CD8-positive, alpha-beta memory T cell (primary cell): ENCODE measurements at places on chromosomes 1 and 21. TPM values are rescaled to one million over a fixed set of nuclear protein-coding genes. Genes with fewer than 3 reads are reported as not detected.

- DNase-seq: no peak
Measured at GRCh38 chr1:92168657-92169056, 49.1 kb upstream of the C1orf146 start.

Gene KCNH1
- total RNA-seq: not detected

- DNase-seq: no peak
Measured at GRCh38 chr1:17342014-17342441, 30.0 kb upstream of the PADI6 start.

Gene SMIM12
- total RNA-seq: 79.1 TPM

Gene ADGRB2
- total RNA-seq: 0.57 TPM

Gene ANKRD34A
- 6.9 TPM for total RNA-seq

Gene IFFO2
- 33.1 TPM for total RNA-seq

Gene PPM1J
- total RNA-seq: not detected

- peak; percentile 41 for DNase-seq
Measured at GRCh38 chr1:20185834-20186782, at the start of the genes PLA2G2C and UBXN10. TSS of gene PLA2G2C (minus strand) at chr1:20186518. CDS start at chr1:20177363, 9,155 bp downstream. TSS of gene UBXN10 (plus strand) at chr1:20186096. CDS start at chr1:20190562, 4,466 bp downstream.

DNA sequence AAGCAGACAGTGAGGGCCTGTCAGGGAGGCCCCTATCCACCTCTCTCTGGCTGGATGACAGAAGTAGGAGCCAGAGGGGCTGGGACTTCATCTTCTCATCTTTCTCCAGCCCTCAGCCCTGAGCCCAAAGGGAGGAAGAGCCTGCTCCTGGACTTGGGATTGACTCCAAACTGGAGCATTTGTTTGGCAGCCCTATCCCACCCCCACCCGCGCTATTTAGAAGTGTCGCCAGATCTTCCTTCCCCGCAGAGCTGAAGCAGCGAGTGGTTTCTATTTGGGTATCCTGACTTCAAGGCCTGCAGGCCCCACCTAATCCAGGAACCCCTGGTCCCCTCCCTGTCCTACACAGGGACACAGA lies 9.6 kb downstream of the NES start:
- DNase-seq: no peak

Gene PLEKHO1
- total RNA-seq: 44.9 TPM
